Activated T-helper 2 cell treated with anti-CD3 and anti-CD28 coated beads, Interferon-gamma antibody, Interleukin-2, Interleukin-4, amounts not matched to agents 10 μg/mL and 5 μg/mL and 100 μg/mL, durations not matched to agents 14 hours and 24 hours and 36 hours (primary cell): ENCODE measurements at places on chromosomes 6 and 20. TPM values are rescaled to one million over a fixed set of nuclear protein-coding genes. Genes with fewer than 3 reads are reported as not detected.

DNA sequence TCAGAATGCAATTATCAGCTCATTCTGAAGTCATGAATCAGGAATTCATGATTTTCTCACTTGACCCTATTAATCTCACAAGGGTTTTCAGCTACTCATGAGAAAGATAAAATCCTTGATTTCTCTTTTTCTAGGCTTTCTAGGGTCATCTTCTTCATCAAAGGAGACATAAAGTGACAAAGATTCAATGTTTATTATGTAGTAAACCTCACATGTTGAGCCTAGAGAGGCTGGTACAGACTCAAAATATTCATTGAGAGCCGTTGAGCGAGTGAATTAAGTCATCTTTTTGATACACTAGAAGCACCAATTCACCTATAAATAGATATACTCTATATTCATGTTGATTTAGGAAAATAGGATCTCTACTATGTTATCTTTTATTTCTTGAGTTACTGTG, 104.8 kb upstream of the TRAF3IP2 start:
- peaks cover 50% of the 10 kb centered on the region for H3K4me1 ChIP-seq
- no peaks in the 10 kb centered on the region for H3K27me3 ChIP-seq
- peak overlapping the region; percentile 49 for H3K27ac ChIP-seq
- no peak overlapping the region for H3K4me3 ChIP-seq
- H3K36me3 ChIP-seq, result peaks cover 85% of the 10 kb centered on the region

DNA sequence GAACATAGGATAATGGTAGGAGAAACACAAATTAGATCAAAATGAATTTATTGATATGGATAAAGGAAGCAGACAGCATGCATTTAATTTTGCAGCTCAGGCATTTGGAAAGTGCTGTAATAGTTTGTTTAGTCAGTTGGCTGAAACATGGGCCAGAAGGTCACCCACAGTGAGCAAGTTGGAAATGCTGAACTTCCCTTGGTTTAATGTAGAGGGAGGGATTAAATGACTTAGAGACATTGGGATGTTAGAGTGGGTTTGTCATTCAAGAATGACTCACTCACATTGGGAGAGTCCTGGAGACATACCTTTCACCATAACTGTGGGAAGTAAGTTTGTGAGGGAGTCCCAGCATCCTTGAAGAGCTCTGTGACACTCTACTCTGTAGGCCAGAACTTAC, 231.5 kb upstream of the PLCB4 start:
- no peak for DNase-seq
- H3K27ac ChIP-seq, result no peak overlapping the region
- no peak overlapping the region for H3K4me3 ChIP-seq
- no peaks in the 10 kb centered on the region for H3K4me1 ChIP-seq
- no peaks in the 10 kb centered on the region for H3K27me3 ChIP-seq

DNA sequence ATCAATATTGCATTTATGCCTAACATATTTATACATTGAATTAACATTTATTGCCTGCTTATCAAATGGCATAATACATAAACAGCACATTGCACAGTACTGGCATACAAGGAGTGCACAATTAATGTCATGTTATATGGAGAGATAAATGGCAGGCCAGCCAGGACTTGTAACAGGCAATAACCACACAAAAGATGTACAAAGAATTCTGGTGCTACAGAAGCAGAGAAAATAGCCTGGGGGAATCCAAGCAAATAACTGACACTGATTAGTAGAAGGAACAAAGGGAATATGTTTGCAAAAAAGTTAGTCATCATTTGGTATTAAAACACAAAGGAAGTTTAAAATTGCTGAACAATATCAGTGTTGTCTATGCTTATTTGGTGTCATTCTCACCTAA, 27.3 kb downstream of the COL21A1 start:
- no peaks in the 10 kb centered on the region for H3K4me1 ChIP-seq
- no peaks in the 10 kb centered on the region for H3K36me3 ChIP-seq
- no peaks in the 10 kb centered on the region for H3K27me3 ChIP-seq

GRCh38 chr20:2139250-2139649, 37.6 kb downstream of the STK35 start:
- no peak overlapping the region for H3K4me3 ChIP-seq
- H3K27ac ChIP-seq, result no peak overlapping the region
- H3K36me3 ChIP-seq, result peaks cover 9% of the 10 kb centered on the region
- no peaks in the 10 kb centered on the region for H3K27me3 ChIP-seq
- peaks cover 17% of the 10 kb centered on the region for H3K4me1 ChIP-seq

- no peak overlapping the region for H3K4me3 ChIP-seq
- H3K27me3 ChIP-seq, result peaks cover 5% of the 10 kb centered on the region
- no peak overlapping the region for H3K27ac ChIP-seq
- no peak for DNase-seq
- H3K4me1 ChIP-seq, result peaks cover 3% of the 10 kb centered on the region
- no peaks in the 10 kb centered on the region for H3K36me3 ChIP-seq
These were observed 7.0 kb downstream of the ENPP4 start for GRCh38 chr6:46136831-46137230.

GRCh38 chr6:150922137-150922536, 56.6 kb downstream of the MTHFD1L start:
- no peak overlapping the region for H3K4me3 ChIP-seq
- peaks cover 3% of the 10 kb centered on the region for H3K4me1 ChIP-seq
- H3K27ac ChIP-seq, result no peak overlapping the region
- no peaks in the 10 kb centered on the region for H3K27me3 ChIP-seq
- DNase-seq, result no peak

The GOPC gene
- 22.9 and 24.2 TPM in 2 replicates for total RNA-seq

The NHLRC1 gene
- 0.23 and 0.43 TPM in 2 replicates for total RNA-seq

The GJA1 gene
- total RNA-seq, result not detected in 2 replicates

The STMND1 gene
- total RNA-seq, result not detected in 2 replicates

The ULBP3 gene
- total RNA-seq, result 0.52 and 0.53 TPM in 2 replicates

The NT5E gene
- total RNA-seq, result 15.4 and 16.4 TPM in 2 replicates

The SLC22A3 gene
- total RNA-seq, result not detected in 2 replicates
